Skin of body (tissue), 3 donors: ENCODE measurements at places on chromosomes 1 and 21.

DNA sequence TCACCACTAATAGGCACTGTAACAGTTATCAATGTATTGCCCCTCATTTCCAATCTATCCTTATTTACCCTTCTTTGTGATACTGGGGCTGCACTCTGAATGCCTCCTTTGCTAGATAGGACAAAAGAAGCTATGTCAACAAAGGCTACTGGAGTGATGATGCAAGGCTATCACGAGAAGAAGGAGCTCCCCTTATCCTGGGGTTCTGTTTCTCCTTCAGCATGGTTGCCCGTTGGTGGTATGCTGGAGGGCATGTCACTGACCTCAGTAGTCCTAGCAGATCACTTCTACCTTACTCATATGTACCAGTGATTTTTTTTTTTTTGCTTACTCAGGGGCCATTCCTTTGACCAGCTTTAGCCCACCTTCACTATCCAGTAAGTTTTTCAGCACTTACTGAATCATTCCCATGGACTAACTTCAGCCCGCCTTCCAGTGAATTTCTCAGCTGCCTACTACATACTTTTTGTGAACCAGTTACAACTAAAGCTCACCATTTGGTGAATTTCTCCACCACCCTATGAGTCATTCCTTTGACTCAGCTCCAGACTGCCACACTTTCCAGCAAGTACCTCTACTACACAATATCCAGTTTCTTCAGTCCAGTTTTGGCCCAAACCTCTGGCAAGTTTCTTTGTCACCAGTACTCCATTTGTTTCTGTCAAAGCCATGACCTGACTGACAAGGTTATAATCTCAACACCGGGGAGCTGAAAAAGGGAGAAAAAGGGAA is 944.5 kb downstream of the KCNT2 start:
- no peak for DNase-seq

DNA sequence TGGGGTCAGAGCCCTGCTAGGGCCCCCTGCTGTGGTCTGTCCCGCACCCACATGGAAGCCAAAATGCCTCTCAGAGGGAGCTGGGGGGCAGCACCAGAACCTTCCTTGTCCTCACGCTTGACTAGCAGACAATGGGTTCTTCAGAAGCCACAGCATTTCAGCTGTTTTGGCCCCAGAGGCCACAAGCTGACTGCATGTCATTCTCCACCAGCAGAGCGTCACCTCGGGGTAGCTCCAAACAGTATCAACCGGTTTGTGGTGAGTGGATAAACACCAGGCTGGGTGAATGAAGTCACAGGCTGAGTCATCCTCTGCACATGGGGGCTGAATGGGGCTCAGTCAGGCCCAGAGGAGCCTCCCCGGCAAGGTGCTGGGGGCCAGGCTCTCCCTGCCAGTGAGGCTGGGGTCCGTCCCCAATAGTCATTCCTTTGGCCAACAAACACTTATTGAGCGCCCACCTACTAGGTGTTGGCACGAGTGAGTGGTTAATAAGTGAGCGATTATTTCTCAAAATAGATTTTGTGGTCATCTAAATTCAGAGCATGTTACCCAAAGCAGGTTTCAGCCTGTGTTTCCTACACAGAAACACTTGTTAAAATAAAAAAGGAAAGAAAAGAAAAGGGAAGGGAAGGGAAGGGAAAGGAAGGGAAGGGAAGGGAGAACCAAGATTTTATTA is 9.1 kb downstream of the OLIG1 start:
- no peak for DNase-seq

GRCh38 chr21:37967036-37967435 is 50.8 kb upstream of the KCNJ6 start:
- DNase-seq = peak; percentile 13

DNA sequence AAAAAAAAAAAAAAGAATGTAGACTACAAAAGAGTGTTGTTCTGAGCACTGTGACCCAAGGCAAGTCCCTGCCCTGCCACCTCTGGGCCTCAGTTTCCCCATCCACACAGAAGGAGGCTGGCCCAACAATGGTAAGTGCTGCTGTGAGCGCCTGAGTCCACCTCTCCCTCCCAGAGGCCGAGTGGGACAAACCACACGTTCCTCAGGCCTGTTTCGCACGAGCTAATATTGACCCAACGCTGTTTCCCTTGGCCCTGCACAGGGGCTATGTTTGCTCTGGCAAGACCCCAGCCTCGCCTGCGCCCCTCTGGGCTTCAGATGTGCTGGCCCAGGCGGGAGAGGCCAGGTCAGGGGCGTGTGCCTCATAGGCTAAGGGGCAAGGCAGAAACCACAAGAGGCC is 12.6 kb upstream of the LAPTM5 start:
- no peak for DNase-seq

DNA sequence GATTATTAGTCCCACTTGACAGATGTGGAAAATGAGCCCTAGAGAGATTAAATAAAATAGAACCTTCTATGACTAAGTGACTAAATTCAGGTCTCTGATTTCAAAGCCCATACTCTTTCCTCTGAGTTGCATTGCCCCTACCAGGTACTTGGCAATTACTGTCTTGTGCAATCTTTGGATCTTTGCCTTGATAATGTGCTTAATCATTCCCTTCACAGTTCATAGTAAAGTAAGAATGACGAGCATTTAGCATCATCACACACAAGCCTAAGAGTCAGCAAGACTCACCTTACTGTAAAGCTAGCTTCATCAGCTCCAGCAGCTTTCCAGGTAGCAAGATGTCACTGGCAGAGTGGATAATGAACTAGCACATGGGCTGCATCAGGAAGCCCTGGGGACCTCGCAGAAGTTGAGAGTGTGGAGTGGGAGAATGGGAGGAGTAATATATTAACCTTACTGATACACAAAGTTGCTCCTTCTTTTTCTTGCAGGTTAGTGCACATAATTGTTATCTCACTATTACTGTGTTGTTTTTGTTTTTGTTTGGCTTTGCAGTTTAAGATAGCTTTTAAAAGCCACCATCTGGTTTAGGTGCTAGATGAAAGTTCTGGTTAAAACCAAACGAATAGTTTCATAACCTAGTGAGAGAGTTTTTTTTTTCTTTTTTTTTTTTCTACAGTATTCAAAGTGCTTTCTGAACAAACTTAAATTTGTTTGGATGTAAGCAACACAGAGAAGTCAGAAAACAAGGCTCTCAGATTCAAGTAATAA is 71.8 kb downstream of the PBX1 start:
- no peak for DNase-seq

DNA sequence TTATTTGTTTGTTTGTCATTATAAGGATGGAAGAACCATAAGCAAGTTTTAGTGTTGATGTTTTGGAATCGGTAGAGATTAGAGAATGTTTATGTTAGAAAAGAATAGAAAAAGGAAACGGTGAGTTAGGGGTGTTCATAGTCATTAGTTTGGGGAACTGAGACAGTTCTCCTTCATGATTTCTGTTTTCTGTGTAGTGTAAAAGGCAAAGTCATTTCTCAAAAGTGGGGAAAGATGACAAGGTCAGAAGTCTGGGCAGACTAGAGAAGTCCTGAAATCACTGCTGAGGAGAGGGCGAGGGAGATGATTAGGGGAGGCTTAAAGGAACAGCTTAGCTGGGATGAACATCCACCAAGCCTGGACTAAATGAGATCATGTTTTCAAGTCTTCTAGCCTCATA is 498.9 kb downstream of the TTLL7 start:
- no peak for DNase-seq
